ENCODE measurements at places on chromosomes 5 and 9.

- no peak for DNase-seq
Measured at GRCh38 chr9:99003308-99003707, 59.6 kb downstream of the COL15A1 start.

- DNase-seq = no peak
Measured at GRCh38 chr5:149953436-149954121, 7.0 kb upstream of the SLC26A2 start.

DNA sequence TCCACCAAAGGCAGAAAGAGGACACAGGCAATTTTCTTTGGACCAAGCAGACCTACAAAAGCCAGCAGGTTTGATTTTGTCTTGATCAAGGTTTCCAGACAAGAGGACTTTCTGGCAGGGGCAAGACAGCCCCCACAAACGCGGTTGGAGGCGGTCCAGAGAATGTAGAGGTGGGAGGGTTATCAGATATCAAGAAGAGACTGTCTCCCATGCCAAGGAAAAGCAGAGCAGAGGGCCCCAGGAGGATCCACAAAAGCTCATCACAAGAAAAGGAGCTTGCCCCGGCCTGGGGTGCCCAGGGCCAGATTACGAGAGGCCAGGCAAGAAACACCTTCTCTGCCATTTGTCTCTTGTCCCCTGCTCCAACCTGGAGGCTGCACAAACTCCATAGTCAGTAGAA lies 538.9 kb downstream of the BNC2 start:
- no peak for DNase-seq

- no peak for DNase-seq
Measured at GRCh38 chr5:131171276-131171810, 599 bp downstream of the LYRM7 start.

- DNase-seq = no peak
Measured at GRCh38 chr5:53359916-53360517, 120.4 kb upstream of the FST start.

GRCh38 chr5:14069021-14069420 lies 74.1 kb upstream of the TRIO start:
- no peak for DNase-seq

DNA sequence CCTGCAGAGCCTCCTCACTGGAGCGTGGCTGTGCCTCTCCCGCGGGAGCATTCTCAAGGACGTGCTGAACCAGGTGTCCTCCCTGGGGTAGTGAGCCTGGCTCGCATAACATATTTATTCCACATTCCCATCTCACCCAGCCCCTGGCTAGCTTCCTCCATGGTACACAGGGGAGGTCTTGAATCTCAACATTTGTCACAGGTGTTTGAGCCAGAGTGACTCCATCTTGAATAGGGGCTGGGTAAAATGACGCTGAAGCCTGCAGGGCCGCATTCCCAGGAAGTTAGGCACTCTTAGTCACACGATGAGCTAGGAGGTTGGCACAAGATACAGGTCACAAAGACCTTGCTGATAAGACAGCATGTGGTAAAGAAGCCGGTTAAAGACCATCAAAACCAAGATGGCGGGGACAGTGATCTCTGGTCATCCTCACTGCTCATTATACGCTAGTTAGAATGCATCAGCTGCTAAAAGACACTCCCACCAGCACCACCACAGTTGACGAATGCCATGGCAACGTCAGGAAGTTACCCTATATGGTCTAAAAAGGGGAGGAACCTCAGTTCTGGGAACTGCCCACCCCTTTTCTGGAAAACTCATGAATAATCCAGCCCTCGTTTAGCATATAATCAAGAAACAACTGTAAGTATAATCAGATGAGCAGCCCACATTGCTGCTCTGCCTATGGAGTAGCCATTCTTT lies 273.8 kb upstream of the IRX4 start:
- DNase-seq = no peak

GRCh38 chr5:59661311-59661710 lies 232.2 kb downstream of the PDE4D start:
- no peak for DNase-seq

GRCh38 chr5:79329453-79329852 lies 93.5 kb downstream of the JMY start:
- no peak for DNase-seq

GRCh38 chr9:78301466-78301865 lies 4.5 kb downstream of the PSAT1 start:
- DNase-seq = no peak

DNA sequence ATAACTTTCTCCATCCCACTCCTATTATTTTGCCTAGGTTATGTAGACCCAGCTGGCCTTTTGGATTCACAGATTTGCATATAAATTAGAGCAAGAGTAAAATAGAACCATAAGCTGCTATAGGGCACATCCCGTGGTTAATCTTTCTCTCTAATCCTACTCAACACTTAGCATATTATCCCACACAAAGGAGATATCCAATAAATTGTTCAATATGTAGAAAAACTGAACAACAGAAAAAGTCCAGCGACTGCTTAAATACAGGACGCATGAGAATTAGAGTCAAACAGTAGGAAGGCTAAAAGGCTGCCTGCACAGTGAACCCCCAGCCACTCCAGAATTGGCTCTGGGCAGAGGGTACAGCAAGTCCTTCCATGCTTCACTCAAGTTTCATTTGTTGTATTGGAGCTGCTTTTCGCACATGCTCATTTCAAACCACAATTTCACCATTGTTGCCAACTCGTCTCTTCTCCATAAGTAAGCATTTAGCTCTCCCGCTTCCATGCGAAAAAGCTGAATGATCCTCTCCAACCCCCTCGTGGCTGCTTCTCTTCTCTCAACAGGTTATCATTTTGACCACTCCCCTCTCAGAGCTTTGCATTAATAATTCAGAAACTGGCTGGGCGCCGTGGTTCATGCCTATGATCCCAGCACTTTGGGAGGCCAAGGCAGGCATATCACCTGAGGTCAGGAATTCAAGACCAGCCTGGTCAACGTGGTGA lies 14.1 kb upstream of the IQGAP2 start:
- no peak for DNase-seq

DNA sequence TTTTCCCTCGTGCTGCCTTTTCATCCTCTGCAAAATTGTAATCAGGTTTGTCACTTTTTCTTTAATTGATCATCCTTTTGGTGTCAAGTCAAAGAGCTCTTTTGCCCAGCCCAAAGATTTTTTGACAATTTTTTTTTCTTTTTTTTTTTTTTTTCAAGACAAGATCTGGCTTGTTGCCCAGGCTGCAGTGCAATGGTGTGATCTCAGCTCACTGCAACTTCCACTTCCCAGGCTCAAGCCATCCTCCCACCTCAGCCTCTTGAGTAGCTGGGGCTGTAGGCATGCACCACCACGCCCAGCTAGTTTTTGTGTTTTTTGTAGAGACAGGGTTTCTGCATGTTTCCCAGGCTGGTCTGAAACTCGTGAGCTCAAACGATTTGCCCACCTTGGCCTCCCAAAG lies 36.7 kb downstream of the CDK7 start:
- no peak for DNase-seq

- no peak for DNase-seq
Measured at GRCh38 chr5:157365732-157366131, 94.3 kb upstream of the NIPAL4 start.

DNA sequence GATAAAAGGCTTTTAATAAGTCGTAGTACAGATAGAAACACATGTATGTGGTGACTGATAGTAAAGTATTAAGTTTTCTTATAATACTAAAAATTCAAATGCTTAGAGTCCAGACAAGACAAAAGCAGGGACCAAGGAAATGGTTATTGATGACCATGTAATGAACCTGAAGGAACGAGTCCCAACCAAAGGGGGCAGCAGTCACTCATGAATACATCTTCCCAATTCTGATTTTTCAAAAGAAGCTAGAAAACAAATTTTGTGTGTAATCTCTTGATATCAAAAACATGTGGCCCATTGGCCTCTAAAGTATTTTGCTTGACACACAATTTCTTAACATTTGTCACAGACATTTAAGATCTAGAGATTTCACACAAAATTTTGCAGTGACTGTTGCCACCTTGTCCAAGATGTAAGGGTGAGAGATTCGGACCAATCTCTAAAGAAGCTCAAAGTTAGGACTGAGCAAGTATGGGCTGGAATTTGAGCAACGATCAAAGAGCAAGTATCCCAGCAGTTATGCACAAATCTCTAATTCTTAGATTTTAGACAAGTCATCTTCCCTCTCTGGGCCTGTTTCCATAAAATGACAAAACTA lies 66.8 kb downstream of the ARL15 start:
- no peak for DNase-seq

- no peak for DNase-seq
Measured at GRCh38 chr9:79946712-79947111, 374.9 kb downstream of the TLE4 start.

DNA sequence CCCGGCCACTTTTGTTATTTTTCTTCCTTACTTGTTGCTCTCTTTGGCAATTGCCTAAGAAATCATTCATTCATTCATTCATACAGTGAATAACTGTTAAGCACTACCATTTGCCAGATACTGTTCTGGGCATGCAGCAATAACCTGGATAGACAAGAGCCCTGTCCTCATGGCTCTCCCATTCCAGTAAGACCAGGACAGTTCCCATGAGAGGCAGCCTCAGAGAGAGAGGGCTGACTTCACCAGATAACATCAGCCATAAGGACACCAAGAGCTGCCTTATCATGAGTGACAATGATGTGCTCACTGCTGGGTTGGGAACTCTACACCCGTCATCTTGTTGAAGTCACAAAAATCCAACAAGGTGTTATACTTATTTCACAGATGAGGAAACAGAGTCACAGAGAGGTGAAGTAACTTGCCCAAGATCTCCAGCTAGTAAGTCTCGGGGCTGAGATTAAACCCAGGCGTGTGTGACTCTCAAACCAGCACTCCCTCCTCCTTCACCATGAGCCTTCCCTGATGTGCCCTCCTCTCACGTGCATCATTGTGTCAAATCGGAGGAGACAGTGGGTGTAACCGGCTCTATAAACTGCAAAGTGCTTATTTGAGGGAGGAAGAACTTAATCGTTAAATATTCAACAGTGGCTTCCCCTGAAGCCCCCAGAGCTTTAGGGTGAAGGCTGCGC lies 61.1 kb upstream of the TBC1D2 start:
- no peak for DNase-seq

DNA sequence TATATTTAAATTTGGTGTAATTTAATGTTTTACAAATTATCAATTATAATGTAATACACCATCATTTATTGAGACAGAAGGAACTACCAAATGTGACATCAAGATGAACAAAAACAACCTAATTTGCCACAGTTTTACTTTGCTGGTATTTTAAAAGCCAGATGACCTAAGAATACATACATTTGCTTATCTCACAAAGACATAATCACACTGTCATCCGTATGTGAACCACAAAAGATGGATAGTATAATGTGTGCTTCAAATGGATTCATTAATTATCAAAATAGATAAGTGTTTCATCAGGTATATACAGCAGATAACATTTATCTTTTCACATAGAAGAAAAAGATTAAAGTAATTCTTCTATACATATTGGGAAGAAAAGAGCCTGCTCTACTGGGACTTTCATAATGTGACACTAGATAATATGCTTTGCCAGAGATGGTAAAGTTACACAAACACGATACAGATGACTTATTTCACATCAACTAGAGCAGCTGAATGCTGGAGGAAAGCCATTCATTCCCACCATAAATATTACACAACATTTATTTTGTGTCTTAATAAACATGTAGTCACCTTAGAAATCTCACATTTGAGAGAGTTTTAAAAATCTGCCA lies 278.5 kb downstream of the ISL1 start:
- no peak for DNase-seq

GRCh38 chr9:87874304-87874623 lies 8.4 kb upstream of the SPATA31E1 start:
- DNase-seq = no peak

DNA sequence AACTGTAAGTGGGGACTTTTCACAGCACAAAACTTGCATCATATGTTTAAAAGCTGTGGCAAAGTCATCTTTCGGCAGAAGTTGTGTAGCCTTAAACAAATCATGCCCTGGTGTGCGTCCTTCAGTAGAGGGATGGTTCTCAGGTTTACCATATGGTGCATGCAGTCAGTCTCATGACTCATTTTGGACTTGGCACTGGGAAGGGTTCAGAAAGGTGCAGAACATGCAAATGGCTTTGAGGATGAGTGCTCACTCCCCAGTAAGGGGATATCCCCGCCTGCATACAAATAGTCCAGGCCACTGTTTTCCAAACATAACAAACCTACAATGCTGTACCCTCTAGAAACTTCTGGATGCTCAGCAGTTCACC lies 260.3 kb downstream of the NDUFS4 start:
- no peak for DNase-seq

DNA sequence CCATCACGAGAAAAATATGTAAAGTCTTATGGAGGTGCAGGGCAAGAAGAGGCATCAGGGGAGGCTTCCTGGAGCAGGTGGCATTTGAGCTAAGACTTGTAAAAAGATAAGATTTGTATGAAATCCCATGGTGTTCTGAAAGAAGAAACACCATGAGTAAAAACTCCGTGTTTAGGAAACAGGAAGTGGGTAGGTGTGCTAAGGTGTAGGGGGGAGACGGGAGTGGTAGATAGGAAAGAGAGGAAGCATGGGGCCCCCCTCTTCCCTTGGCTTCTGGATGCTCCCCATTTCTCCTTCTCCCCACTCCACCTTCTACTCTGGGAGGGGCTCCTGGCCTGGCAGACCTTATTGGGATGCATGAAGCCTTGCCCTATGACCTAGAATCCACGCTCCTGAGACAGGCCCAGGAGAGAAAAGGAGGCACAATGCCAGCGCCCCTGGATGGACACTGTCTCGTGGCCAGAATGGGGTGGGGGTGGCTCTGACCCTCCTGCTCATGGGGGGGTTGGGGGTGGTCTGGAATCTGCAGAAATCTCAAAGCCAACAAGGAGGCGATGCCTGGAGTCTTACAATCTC lies 103.6 kb downstream of the GTF3C4 start:
- DNase-seq = no peak

DNA sequence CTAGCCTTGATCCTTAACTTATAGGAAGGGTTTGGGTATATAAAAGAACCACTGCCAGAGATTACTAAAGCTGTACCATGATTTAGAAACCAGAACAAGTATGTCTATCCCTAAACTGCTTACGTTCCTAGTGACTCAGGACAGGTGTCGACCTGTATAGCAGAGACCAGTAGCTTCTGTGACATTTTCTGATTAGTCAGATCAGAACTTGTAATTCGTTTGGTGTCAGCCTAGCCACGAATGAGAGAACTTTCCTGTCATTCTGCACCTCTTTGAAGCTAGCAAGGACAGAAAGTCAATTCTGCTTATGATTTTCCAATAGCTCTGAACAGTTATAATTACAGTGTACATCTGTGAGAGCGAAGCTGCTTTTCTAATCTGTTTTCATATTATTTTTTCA lies 39.5 kb downstream of the PRKACG start:
- DNase-seq = no peak

GRCh38 chr5:11062397-11062796 lies 301.4 kb upstream of the DAP start:
- DNase-seq = no peak

GRCh38 chr9:29659014-29659413 lies 2085.7 kb upstream of the C9orf72 start:
- DNase-seq = no peak

GRCh38 chr9:100775912-100776311 lies 198.0 kb downstream of the CAVIN4 start:
- no peak for DNase-seq

DNA sequence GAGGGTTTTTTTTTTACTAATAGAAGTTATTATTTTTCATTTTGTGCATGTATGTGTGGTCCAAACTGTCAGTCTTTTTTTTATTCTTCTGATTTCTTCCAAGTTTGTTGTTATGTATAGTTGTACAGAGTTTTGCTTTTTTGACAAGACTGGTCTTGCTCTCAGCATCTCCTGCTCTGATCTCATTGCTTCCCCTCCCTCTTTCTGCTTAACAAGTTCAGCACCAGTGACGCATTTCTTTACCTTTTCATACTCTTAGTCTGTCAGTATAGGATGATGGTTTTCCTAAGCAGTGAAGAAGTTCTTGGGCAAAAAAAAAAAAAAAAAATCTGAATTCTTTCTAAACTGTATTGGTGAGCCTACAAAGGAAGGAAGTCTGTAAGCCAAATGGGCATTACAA lies 135.1 kb downstream of the CD180 start:
- no peak for DNase-seq

All from vagina (tissue), 2 donors.